Kasumi-1 (cell line): ENCODE measurements at places on chromosomes 13 and 19.

DNA sequence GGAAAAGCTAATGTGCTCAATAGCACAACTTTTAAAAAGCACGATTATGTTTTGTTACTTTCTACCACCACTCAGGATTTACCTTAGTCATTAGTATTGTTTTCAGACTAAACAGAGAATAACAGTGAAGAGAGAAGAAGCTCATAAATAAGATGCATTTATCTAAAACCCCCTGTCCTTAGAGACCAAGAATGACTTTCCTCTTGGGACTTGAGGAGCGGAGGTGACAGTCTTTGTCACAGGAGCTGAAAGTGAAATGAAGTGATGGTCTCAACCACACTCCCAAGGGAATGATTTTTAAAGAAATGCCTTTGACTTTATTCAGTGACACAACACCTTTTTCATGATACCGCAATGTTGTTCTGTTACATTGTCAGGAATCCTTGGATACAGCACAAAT is 190.6 kb upstream of the NBEA start:
- DNase-seq: no peak

DNA sequence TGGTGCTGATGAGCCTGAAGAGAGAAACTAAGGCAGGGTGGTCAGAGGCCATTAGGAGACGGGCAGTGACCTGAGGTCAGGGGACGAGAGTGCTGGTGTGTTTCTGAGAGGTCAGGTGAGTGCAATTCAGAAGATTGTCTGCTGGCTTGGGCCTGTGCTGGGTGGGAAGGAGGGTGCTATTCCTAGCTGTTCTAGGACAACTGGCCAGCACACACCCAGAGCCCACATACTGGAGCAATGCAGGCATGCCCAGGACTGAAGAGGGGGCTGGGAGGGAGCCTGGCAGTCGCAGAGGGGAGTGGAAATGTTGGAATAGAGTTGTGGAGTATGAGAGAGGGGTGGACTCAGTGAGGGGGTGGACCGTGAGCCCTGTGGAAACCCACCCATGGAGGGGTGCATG is 16.5 kb downstream of the ARHGEF7 start:
- DNase-seq: no peak

DNA sequence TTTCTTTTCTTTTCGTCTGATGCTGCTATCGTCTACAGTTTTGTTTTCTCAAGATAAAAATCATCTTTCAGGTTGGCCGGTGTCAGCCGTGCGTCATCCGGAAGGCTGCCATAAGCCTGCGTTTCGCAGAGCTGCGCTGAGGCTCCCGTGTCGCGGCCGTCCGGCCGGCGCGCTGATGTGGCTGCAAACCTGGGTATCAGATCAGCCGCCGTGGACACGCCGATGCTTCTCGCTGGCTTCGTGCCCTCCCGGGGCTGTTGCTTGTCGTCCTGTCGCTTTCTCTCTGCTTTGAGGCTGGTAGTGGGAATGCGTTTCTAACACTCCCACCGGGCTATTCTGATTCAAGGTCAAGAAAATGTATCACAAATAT is 45.9 kb upstream of the TFDP1 start:
- DNase-seq: no peak

DNA sequence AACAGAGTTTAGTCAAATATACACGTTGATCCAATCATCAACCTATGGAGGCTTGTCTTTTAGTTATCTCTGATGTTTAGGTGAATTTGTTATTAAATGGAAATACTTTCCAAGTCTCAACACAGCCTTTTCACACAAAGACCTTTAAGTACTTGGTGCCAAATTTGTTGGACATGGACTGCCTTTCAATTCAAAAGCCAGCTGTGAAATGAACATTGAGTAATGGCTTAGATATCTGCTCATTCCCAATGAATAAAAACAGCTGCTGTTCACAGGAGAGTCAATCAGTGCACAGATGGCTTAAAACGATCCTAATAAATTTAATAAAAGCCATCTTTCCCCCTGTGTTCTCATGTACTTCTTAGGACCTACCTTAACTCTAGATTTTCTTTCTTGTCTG is 19.9 kb upstream of the DHRS12 start:
- no peak for DNase-seq

DNA sequence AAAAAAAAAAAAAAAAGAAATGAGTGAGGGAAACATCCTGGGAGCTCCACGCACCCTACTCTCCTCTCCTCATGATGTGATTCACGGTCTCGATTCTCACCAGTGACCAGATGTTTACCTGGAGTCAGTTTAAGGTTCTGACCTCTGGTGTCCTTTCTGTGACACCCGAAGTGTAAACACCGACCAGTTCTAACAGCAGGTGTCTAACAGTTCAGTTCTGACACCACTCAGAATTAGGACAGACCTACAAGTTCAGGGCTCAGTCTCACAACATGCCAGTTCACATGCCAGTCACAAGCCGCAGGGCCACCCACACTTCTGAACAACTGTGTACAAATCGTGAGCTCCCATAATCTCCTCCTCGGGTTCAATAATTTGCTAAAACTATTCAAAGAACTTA is 6.0 kb downstream of the ZNF564 start:
- DNase-seq: no peak

DNA sequence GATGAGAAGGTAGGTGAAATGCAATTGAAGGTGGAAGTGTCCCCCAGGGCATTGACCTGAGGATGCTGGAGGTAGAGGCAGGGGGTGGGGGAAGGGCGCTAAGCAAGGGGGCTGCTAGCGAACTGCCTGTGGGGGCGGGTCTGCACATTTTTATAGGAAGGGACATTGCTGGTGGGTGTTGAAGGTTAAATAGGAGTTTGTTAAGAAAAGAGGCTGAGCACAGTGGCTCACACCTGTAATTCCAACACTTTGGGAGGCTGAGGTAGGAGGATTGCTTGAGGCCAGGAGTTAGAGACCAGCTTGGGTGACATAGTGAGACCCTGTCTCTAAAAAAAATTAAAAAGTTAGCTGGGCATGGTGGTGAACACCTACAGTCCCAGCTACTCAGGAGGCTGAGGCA is 5.5 kb upstream of the ACP4 start:
- no peak for DNase-seq
